ENCODE measurements at places on chromosomes 3 and 15.

DNA sequence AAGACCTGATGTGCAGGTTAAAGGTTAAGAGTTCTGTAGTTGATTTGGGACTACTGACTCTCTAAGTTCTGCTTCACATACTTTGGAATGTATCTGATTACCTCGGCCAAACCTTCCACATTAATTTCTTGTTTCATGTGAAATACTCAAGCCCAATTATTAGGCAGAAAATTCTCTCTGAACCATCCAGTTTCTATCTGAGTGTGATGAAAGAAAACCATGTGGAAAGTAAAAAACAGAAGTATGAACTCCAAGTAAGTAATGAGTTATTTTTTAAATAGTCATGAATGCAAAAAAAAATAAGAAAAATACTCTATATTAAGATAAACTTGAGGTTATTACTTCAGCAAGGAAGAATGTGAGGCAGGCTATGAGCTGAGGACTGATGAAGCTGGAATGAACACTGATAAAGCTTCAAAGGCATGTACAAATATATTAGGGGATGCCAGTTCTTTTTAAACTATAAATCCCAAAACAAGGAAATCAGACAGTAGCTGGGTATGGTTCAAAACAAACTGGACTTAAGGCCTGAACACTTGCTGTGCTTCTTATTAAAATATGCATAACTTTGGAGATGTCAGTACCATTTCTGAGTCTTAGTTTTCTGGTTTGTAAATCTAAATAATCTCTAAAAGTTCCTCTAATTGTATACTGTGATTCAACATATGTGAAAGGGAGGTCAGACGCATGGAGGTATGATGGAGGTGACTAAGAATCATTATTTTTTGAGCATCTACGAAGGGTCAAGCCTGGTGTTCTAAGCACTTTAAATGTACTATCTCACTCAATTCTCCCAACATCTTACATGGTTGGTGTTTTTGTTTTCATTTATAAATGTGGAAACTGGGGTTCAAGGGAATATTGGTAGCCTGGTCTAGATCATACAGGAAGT is 59.6 kb downstream of the COL6A6 start:
- DNase-seq: no peak

- no peak for DNase-seq
Observed at GRCh38 chr3:48552111-48552951, 4.3 kb downstream of the PFKFB4 start.

GRCh38 chr3:48118322-48118721 is 69.9 kb downstream of the CDC25A start:
- DNase-seq: no peak

DNA sequence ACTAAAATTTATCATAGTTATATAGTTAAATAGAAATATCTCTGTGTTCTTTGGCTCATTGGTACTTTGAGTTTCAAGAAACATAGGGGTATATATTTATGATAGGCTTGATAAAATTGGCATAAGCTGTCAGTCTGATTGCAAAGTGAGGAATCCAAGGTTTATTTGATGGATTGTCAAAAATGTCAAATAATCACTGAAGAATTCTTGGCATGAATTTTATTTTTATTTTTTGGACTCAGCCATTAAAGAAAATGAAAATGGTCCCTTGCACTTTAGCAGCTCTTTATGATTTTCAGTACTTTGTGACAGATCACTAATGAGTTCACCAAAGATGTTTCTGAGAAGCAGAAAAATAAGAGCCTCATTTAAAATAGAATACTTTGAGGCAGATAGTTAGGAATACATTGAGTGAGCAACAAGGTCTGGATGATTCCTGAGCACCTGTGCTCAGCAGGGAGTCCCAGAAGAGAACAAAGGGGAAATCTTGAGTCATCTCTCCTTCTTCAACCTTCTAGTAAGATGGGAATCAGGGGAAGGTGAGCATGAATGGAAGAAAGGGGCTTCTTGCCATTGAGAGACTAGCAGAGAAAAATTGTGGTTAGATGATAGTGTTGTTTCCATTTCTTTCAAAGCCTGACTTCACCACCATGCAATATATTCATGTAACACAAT is 85.3 kb upstream of the VEPH1 start:
- DNase-seq: no peak

DNA sequence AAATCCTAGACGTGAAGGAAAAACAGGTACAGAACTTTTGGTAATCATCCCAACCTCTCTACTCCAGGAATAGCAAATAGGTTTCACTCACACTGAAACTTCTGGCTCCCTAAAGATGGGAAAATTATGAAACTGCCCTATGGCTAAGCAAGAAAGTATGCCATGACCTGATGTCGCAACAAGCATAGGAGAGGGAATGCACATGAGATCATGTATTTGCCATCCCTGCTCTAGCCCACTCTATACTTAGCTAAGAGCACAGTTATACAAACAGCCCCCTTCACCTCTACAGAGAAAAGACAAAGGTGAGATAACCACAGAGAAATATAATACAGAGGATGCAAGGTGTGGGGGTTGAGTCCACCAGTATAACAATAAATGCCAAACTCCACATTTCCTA is 102.7 kb downstream of the TBC1D5 start:
- DNase-seq: no peak

GRCh38 chr15:47442371-47442770 is 274.9 kb upstream of the SEMA6D start:
- DNase-seq: no peak

- peak; percentile 22 for DNase-seq
Observed at GRCh38 chr15:80559320-80559693, 135.8 kb upstream of the ABHD17C start.

GRCh38 chr3:151638555-151639417 is 94.9 kb upstream of the AADACL2 start:
- peak; percentile 12 for DNase-seq

GRCh38 chr3:10672422-10672821 is 143.6 kb upstream of the SLC6A11 start:
- DNase-seq: no peak

DNA sequence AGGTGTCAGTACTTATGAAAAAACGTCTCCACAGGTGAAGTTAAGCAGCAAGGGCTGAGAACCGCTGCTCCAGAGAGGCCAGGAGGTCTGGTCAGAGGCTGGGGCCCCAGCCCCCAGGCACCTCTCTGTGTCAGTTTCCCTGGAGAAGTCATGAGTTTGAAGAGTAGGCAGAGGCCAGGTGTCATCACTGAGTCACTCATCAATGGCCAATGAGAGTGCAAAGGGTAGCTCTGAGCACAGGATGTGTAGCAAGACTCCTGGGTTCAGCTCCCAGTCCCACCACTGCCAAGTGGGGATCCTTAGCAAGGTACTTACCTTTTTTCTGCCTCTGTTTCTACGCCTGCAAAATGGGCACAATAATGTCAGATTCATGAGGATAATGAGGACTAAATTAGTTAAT is 47.9 kb downstream of the CORO2B start:
- no peak for DNase-seq

GRCh38 chr3:111338059-111338698 is 203.8 kb upstream of the CD96 start:
- peak; percentile 75 for DNase-seq

- no peak for DNase-seq
Observed at GRCh38 chr3:20935791-20936190, 749.8 kb upstream of the SGO1 start.

- DNase-seq: no peak
Observed at GRCh38 chr15:60801395-60801794, 322.5 kb upstream of the ICE2 start.

- no peak for DNase-seq
Observed at GRCh38 chr3:98977520-98977919, 76.0 kb upstream of the DCBLD2 start.

GRCh38 chr3:46895204-46895660 is 17.7 kb downstream of the PTH1R start:
- peak; percentile 79 for DNase-seq

DNA sequence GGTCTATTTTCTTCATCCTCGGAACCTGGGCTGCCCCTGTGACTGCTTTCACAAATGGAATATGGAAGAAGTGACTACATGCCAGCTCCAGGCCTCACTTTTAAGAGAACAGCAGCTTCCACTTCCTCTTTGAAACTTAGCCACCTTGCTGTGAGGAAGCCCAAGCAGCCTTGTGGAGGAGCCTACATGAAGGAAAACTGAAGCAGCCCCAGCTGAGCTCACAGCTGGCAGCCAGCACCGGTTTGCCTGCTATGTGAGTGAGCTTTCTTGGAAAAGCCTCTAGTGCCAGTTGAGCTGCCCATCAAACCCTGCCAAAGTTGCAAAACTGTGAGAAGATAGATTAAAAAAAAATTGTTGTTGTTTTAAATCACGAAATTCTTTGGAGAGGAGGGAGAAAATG is 498.0 kb upstream of the PROK2 start:
- DNase-seq: no peak

DNA sequence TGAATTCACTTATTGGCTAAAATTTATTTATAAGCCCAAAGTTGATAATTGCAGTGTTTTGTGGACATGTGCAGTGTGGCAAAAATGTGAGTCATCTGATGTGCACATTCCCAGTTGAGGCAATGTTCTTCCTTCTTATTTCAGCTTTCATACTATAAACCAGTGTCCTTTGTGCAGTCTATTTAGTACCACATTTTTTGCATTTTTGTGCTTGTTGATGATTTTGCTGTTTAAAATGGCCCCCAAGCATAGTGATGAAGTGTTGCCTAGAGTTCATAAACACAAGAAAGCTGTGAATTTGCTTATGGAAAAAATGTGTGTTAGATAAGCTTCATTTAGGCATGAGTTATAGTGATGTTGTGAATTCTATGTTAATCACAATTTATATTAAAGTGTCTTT is 19.4 kb upstream of the IL20RB start:
- DNase-seq: no peak

GRCh38 chr3:193843474-193844301 is 250.7 kb downstream of the OPA1 start:
- peak; percentile 79 for DNase-seq

- DNase-seq: no peak
Observed at GRCh38 chr3:146493761-146494160, 24.4 kb upstream of the PLSCR2 start.

DNA sequence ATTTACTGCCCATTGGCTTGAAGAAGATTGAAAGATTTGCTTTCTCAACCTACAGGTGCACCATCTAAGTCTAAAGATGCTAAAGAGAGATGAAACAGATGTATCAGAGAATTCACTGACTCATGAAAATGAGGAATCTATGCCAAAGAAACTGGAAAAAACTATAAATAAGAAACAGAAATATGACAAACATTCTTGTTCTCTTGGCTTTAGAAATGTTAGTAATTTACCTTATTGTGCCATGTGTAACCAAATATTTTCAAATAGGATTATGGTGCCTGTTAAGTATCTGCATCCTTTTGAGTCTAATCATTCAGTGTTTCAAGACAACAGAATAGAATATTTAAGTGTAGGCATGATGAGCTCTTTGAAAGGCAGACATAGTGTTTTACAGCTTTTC is 271.5 kb downstream of the MEX3B start:
- DNase-seq: no peak

GRCh38 chr3:150227839-150228238 is 180.3 kb upstream of the TSC22D2 start:
- DNase-seq: peak; percentile 91
